ENCODE measurements at places on chromosomes 2 and 18.

GRCh38 chr2:183070942-183071844 lies 7.4 kb upstream of the DUSP19 start:
- DNase-seq, result no peak

DNA sequence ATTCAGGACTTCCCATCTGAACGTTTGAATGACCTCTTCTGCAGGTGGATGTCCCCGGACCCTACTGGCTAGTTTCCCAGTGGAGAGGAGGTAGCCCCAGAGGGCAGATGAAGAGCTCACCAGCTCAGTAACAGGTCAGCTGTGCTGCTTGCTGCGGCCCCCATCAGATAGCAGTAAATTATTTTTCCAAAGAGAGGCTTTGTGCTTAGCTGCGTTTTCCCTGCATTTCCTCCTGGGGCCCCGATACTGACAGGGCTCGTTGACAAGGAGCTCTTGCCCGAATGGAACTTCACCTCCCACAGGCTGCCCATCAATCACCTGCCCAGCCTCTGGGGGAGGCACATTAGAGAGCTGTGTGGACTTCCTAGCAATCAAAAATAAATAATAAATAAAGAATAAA lies 185.8 kb downstream of the DOK6 start:
- DNase-seq, result no peak

DNA sequence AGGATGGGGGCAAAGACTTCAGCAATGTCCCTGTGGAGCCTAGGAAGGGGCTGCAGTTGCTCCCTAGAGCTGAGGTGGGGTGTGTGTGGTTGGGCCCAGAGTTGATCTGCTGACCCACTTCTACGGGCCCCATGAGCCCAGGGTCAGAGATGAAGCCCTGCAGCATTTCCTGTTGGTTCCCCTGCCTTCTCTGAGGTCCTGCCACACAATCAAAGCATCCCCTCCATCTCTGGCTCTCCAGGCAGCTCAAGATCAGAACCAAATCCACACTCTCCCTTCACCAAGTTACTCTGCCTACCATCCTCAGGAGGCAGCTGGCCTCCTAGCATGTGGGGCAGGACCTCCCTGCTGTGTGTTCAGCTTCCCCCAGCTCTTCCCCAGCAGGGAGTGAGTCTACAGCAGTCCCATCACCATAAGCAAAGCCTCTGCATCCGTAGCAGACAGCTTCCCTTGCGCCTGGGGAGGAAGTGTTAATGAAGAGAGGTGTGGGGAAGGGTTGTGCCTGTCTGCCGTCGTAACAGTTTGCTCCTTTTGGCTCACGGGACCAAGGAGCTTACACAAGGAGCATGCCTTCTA lies 26.9 kb downstream of the TMEM247 start:
- no peak for DNase-seq

GRCh38 chr2:94993176-94994062 lies 32.1 kb upstream of the MAL start:
- DNase-seq, result no peak

GRCh38 chr18:41569867-41570266 lies 385.2 kb upstream of the PIK3C3 start:
- no peak for DNase-seq

GRCh38 chr18:23872701-23873550 lies 141.6 kb upstream of the TTC39C start:
- peak; percentile 65 for DNase-seq

- DNase-seq, result peak; percentile 13
Observed at GRCh38 chr2:88692187-88692586, 714 bp downstream of the RPIA start.

DNA sequence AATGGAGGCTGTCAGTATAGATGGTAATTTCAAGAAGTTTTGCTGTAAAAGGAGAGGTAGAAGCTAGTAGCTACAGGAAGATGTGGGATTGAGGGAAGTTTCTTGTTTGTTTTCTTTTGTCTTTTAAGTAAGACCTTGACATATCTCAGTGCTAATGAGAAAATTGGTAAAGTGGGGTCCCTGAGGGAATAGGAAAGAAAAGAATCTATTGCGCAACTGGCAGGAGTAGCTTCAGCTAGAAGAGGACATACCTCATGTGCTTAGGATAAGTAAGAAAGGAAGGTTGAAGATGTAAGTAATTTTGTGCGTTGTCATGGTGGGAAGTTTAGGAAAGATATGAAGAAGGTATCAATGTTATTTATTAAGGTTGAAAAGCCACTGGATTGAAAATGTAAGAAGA lies 8.4 kb upstream of the IKZF2 start:
- no peak for DNase-seq

GRCh38 chr2:73998451-73998850 lies 13.7 kb downstream of the TET3 start:
- peak; percentile 51 for DNase-seq

DNA sequence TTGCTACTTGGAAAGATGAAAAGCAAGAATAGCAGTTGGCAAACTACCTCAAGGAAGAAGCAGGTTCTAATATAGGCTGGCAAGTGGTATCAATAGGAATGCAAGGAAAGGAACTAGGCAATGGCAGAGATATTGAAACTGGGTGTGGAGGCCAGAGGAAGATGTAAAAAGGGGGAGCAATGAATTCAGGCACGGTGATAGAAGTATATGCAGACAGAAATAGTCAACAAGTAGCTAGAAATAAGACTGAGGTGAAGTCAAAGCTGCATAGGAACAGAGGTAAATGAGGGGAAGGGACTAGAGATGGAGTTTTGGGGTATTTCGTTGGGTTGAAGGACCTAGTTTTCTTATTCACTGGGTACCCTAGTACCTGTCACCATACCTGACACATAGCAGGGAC lies 4.1 kb downstream of the PCBP1 start:
- DNase-seq, result no peak

DNA sequence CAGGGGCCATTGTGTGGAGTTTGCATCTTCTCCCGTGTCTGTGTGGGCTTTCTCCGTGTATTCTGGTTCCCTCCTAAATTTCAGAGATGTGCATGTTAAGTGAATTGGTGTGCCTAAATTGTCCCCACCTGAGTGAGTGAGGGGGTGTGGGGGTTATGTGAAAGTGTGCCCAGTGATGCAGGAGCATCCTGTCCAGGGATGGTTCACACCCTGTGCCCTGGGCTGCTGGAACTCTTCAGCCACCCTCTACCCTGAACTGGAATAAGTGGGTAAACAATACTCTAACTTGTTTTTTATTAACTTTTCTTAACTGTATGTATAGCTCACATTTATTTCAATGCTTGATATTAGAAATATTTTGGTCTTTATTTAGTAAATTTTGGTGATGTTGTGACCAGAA lies 56.0 kb downstream of the UBE2E3 start:
- no peak for DNase-seq

- no peak for DNase-seq
Observed at GRCh38 chr2:26073830-26074229, 39.9 kb downstream of the RAB10 start.

GRCh38 chr18:80253871-80254492 lies 6.7 kb upstream of the PARD6G start:
- DNase-seq, result peak; percentile 13

GRCh38 chr18:26406324-26406723 lies 142.0 kb downstream of the KCTD1 start:
- DNase-seq, result no peak

- no peak for DNase-seq
Observed at GRCh38 chr2:223930103-223930976, 14.8 kb downstream of the WDFY1 start.
